ENCODE measurements at places on chromosomes 6 and 20. TPM values are rescaled to one million over a fixed set of nuclear protein-coding genes. Genes with fewer than 3 reads are reported as not detected.

GRCh38 chr6:67141005-67141404 is 1434.0 kb upstream of the EYS start:
- no peak for DNase-seq

- no peak for DNase-seq
Observed at GRCh38 chr6:101380897-101381630, 12.4 kb upstream of the GRIK2 start.

GRCh38 chr6:30227763-30228487 is 14.7 kb upstream of the TRIM26 start:
- no peak for DNase-seq

- DNase-seq = no peak
Observed at GRCh38 chr20:412081-412480, 4.0 kb downstream of the RBCK1 start.

DNA sequence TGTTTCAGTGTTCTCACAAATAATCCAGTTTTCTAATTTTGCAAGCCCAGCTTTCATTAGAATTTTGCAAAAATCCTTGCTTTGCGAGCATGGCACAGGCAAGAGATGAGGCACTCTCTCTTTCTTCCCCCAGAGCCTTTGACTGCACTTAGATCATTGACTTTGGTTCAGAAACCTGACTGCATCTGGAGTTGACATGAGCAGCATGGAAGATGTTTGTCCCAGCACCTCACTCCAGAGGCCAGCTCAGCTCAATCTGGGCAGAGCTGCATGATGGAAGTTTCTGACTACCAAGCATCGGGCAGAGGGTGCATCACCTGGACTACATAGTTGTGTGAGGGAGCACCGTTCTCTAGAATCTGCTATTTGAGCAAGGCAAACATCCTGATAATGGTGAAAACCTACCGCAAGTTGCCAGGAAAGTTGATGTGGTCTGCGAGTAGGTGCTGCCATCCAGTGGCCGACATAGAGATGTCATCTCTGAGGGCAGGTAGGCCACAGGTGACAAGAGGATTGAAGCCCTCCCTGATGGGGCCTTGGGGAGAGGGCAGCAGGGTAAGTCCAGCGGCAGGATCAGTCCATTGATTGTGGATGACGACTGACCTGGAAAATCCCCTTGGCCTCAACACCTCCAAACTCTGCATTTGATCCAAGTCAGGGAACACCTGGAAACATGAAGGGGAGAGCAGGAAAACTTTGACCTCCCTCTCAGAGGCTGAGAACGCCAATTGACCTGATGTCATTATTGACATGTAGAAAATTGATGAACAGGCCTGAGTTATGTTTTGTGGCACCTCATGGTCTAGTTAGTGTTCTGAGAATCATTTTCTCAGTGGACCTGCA is 3.8 kb upstream of the LPA start:
- no peak for DNase-seq

DNA sequence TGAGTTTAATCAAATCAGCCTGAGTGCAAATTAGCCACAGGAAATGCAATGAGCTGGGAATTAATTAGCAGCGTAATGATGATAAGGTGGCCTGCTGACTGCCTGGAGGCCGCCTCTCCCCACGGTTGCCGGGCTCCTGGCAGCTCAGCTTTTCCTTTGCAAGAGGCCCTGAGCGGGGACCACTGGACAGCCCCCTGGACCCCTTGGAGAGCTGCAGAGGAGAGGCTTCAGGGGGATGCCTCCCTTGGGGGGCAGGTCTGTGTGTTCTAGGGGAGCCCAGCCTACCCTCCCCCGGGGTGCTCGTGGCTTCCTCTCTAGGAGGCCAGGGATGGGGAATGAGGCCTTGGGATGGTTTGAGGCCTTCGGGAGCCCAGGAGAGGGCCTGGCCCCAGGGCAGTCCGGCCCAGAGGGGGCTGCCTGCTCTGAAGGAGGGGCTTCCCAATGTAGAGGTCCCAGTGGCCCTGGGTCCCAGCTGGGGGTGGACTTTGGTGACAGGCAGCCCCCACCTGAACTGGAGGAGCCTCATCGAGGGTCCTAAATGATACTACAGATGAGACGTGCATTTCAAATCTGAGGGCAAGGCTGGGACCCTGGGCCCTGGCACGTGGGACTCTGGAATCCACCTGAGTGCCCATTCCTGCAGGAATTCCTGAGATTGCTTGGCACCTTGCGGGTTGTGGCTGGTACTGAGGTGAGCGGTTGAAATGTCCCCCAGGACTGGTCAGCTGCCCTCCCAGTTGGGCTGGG is 66.4 kb upstream of the BHLHE23 start:
- peak; percentile 72 for DNase-seq

SIRPG gene
- 0.19 TPM for total RNA-seq

Data from posterior vena cava (tissue), 2 donors.